ENCODE measurements at places on chromosomes 7 and 10.

DNA sequence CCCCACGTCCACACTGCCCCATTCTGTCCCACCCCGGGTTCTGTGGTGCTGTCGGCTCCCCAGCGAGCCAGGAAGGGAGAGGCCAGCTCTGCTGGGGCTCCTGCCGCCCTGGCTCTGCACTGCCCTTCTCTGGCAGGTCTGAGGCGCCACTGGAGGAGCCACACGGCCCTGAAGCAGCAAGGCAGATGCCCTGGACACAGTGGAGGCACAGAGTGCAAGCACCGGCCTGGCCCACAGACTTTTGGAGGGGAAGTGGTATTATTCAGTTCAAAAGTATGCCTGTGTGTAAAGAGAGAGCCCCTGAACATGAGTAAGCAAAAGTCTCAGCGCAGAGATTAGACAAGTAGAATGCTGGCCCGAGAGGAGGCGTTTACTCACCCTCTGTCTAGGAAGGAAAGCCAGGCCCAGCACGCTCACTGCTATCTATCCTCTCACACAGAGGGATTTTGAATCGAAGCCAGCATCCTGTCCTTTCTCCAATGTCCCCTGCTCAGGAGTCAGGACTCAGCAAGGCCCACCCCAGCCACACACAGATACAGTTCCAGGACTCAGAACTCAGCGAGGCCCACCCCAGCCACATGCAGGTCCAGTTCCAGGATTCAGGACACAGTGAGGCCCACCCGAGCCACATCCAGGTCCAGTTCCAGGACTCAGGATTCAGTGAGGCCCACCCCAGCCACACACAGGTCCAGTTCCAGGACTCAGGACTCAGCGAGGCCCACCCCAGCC, 115.0 kb downstream of the EGFR start:
- DNase-seq: no peak

GRCh38 chr10:100744136-100744986, 1.0 kb upstream of the PAX2 start:
- no peak for DNase-seq

GRCh38 chr7:99125505-99125865, 18.4 kb downstream of the SMURF1 start:
- DNase-seq: no peak

DNA sequence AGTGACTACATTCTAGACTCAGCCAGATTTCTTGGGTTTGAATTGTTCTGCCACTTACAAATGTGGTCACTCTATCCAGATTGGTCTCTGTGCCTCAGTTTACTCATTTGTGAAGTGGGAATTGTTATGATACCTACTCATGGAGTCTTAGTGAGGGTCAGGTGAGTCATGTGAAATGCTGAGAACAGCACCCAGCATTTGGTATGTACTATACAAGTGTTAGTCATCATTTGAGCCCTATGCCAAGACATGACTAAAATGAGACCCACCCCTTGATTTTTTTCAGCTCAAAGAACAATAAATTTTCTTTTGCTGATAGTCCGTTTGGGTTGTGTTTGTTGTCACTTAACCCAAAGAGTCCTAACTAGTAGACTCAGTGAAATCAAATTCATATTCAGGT, 92.8 kb downstream of the CHN2 start:
- DNase-seq: no peak

DNA sequence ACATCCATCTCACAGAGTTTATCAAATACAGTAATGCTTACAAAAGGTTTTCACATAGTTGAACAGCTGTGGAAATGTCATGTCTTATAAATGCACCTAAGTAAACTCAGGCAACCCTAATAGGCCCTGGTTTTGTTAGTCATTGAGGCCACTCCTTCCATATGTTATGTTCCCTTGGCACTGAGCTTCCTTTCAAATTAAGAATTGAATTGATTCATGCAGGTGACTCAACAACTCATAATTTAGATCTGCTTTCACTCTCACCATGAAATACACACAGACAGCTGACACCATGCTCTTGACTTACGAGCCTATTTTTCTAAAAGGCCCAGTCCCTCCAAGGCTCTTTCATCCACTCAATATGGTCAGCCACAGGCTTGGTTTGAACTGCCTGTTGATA, 476.9 kb downstream of the KCNMA1 start:
- DNase-seq: no peak

- DNase-seq: no peak
Measured at GRCh38 chr10:121464517-121464916, 133.7 kb downstream of the FGFR2 start.

DNA sequence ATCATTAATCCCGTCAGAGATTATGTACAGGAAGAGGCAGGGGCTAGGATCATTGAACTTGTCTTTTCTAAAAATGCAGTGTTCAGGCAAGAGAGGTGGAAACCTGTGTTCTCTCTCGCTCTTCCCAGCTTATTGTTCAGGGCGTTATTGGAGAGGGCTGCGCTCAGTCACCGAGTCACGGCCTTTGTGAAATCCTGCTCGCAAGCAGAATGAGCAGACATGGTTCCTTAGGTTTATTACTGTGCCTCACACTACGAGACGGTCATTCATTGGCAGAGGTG, 631 bp upstream of the PRKRIP1 start:
- DNase-seq: no peak

Data from stimulated activated CD8-positive, alpha-beta memory T cell treated with anti-CD3 and anti-CD28 coated beads, Interleukin-4, amount 100 ng/mL, for 4 hours (primary cell).